Umbilical cord (tissue), 2 donors: ENCODE measurements at places on chromosomes 5 and 9.
A peak's percentile ranks its signal among the peaks of the same experiment; 100 is the strongest.

DNA sequence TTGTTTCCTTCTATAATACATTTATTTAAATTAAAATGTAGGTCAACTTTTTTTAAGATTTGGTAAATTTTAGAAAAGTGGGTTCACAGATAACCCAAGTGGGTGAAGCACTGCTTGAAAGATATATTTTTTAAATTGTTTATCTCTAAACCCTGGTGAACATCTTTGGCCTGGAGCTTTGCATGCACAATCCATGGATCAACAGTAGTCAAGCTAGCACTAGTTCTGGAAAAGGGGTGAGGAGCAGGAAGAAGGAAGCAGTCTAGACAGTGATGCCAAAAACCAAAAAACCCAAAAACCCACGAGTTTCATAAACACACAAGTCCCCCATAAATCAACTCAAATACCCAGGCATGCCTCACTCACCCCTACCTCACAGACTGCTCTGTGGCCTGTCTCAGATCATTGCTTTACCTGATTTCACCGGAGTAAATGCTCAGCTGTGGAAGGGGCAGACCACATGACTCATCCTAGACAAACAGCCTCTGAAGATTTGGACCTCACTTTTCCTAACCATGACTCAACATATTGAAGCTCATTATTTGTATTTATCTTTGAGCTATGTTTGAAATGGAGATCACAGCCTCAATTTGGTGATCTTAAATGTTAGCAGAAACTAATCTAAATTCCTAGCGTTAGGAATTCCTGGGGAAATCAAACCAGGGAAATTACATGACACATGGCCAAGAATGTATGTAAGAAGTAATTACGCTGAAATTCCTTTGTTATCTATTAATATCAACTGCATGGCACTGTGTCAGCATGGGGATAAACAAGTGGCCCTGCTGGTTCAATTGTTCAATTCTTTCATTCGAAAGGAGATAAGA, 149.6 kb downstream of the ZNF608 start:
- DNase-seq, result no peak

DNA sequence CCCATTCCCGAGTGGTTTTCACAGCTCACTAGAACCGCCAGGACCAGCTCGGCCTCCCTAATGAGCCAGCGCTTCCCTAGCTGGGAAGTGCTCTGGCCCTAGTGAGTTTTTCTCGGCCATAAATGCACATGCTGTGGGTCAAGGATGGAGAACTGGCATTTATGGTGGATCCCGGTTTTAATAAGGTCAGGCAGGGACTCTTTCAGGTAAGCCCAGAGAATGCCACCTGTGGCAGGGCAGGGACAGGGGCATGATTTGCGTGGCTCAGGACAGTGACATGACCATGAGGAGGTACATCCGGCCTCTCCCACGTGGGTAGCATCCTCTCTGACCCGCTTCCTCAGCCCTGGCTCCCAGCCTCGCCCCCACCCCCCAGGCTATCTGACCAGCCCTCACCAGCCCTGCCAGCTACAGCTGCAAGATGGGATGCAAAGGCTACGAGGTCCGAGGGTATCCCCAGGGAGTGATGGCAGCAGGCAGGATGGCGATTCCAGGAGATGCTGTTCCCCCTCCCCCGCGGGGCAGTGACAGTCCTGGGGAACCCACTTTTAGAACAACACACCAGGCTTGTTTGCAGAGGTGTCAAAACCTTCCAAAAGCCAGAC, 60.3 kb upstream of the ADAMTS2 start:
- no peak for DNase-seq

DNA sequence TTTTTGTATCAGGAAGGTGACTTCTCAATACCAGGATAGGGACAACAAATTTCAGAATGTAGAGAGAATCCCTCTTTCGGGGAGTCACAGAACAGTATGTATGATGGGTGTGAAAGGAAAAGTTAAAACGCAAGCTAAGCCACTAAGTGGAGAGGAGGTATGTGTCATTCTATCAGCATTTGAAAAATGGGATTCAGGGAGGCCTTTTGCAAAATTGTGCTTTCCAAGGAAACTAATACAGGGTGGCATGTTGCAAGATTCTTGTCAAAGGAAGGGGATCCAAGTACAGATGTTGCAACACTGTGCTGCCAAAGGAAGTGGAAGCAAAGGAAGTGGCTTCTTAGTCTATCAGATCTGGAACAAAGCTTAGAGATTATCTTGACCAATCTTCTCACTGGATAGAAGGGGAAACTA, 12.6 kb upstream of the TNIP1 start:
- peak; percentile 83 for DNase-seq

DNA sequence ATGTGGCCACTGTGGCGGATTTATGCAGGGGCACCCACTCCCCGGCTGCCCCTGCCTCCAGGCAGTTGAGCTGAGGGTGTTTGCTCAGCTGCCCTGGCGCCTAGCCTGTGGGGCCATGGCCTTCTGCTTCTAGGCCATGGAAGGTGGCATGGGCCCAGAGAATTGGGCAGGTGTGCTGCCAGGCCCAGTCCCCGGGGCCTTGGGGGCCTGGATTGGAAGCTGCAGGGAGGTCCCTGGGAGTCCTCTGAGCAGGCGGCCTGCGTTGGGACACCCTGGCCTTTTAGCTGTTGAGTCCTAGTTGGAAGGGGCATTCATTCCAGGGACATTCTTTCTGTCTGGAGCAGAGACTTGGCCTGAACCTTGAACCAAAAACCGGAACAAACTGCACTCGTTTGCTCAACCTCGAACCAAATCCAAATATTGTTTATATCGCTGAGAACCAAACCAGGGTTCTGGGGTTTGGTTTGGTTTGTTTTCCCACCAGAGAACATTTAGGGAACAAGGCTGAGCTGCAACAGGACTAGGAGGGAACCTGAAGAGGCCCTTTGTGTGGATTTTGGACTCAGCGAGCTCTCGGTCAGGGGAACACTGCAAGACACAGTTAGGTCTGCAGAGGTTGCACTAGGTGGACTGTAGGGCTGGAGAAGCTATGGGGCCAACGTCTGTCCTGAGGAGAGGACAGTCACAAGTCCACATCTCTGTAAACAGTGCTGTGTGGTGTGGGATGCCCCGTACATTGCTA, 116.8 kb downstream of the BOD1 start:
- no peak for DNase-seq

DNA sequence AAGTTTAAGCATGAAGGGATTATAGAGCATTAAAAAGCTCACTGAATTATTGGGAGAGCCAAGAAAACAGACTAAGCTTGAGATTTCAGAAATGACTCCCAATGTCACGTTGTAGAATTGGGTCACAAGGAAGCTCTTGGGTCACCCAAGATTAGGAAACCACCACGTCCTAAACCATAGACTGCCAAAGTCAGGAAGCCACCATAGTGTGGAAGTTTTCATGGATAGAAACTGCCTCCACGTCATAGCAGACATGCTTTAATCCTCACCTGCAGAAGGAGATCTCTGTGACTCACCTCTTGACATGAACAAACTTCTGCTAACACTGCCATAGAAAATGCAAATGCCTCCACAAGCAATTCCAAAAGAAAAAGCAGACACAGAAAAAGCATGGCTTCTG, 106.3 kb downstream of the SLC1A3 start:
- no peak for DNase-seq

DNA sequence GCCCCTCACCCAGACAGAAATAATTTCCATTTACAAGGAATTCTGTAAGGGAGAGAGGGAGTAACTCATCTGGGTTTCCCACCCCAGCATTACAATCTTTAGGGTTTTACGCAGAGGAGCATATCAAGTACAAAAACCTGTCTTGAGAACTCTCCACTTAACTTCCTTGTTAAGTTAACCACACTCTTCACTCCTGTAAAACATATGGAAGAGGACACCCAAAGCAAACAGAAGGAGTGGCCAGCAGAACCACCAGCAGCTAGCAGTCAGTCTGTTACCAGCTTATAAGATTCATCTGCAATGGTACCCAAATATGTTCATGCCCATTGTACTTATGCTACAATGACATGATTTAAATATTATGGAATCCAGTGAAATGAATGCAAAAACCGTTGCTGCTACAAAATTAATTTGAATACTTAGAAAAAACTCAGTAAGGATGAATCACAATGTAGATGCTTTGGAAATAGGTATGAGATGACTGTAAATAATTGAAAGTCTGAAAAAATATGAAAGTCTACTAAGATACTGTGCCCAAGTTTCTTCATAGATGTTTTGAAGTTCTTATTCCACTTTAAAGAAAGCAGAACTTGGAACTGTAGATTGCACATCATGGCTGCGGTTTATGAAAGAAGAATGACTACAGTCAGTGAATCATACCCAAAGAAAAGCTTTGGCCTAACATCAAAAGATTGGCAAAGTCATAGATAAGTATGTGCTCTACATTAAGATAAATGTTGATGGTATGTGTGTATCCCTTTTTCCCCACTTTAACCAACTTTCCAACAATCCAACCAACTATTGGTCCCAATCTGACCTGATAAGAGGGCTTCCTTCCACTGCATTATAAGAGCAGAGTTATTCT, 233.6 kb downstream of the ACTL7B start:
- DNase-seq, result peak; percentile 86

- no peak for DNase-seq
Observed at GRCh38 chr5:110807169-110807568, 68.4 kb downstream of the SLC25A46 start.

GRCh38 chr5:101346906-101347305, 443.8 kb upstream of the ST8SIA4 start:
- DNase-seq, result no peak
